ENCODE measurements at places on chromosomes 6 and 20.

GRCh38 chr6:10554826-10555225 is 33.7 kb downstream of the GCNT2 start:
- no peak for DNase-seq

DNA sequence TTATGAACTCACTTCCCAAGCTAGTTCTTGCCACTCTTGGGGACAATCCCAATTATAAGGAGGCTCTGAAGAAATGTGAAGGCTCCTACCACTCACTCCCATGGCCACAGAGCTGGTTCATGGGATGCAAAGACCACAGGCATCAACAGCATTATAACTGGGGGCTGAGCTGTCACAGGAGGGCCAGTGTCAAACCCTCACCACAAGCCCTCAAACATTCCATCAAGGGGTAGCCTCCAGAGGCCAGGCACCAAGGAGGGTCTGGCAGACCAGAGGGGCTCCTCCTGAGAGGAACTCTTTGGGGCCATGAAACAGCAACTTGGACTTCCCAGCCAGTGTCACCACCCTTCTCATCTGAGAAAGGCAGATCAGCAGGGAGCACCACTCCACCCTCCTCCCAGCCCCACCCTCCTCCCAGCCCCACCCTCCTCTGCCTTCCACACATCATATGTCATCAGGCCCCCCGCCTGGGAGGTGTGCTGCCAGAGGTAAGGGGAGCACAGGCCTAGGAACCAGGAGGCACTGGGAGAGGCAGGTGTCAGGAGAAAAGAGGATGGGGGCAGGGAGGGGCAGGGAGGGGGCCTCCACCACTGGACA is 1.2 kb upstream of the TSPO2 start:
- DNase-seq: no peak

DNA sequence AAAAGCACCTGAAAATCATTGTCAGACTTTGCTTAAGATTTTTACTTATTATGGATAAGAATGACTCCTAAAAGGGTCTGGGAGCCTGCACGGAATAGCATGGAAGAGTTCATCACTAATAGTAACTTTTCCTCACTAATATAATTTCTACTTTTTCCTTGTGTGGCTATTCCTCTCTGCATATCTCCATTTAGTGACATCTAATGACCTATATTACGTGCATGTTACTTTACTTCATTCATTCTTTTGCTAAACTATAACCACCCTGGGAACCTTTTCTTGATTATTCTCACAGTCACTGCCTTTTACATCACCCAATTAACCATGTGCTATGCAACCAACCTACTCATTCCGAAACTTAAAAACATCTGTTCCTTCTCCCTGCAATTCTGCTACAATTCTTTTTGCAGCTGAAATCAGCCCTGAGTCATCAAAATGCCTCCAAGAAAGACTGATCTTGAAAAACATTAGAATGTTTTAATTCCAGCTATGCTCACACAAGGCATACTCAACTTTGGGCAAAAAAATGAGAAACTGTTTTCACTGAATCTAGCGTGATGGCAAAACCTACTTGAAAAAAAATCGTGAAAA is 313.3 kb downstream of the RNGTT start:
- DNase-seq: no peak

- no peak for DNase-seq
Measured at GRCh38 chr6:134186355-134186754, 131.6 kb downstream of the SGK1 start.

GRCh38 chr20:31260326-31260932 is 3.0 kb downstream of the DEFB115 start:
- no peak for DNase-seq

GRCh38 chr20:10672624-10673127 is 1.1 kb downstream of the JAG1 start:
- DNase-seq: no peak

DNA sequence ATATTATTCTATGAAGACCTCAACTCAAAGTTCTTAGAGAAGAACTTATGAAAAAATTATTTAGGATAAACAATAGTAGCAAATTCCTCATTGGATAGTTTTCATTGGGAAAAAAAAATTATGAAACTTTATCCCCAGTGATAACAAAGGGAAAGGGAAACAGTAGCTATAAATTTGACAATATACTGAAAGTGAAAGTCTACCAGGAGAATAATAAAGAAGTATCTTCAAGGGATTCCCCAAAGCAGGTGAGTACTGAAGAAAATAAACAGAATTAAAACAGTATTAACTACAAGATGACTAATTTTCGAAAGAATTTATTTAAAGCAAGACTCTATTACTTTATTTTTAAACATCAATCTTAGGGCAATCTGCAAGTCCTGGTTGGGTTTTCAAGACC is 56.4 kb downstream of the REPS1 start:
- no peak for DNase-seq

- no peak for DNase-seq
Measured at GRCh38 chr20:60040471-60041162, 82.4 kb downstream of the CDH26 start.

GRCh38 chr20:22954661-22955060 is 80.5 kb upstream of the SSTR4 start:
- no peak for DNase-seq

DNA sequence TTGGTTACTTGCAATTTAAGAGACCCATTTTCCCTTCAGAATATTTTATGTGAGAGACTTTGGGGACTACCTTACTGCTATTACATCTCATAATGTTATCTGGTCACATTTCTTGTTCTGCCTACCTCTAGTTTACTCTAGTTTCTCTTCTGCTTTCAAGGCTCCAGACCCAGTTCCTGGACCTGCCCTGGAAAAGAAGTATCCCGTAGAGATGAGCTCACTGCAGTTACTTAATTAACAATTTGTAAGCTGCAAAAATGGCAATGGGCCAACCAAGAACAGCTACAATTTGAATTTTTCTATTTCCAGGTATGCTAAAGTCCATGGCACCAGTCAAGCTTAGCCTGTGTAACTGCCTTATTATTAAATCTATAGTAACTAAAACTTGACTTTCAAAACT is 25.0 kb downstream of the TAB2 start:
- DNase-seq: no peak

- DNase-seq: no peak
Measured at GRCh38 chr6:146884728-146885127, 286.0 kb downstream of the ADGB start.

DNA sequence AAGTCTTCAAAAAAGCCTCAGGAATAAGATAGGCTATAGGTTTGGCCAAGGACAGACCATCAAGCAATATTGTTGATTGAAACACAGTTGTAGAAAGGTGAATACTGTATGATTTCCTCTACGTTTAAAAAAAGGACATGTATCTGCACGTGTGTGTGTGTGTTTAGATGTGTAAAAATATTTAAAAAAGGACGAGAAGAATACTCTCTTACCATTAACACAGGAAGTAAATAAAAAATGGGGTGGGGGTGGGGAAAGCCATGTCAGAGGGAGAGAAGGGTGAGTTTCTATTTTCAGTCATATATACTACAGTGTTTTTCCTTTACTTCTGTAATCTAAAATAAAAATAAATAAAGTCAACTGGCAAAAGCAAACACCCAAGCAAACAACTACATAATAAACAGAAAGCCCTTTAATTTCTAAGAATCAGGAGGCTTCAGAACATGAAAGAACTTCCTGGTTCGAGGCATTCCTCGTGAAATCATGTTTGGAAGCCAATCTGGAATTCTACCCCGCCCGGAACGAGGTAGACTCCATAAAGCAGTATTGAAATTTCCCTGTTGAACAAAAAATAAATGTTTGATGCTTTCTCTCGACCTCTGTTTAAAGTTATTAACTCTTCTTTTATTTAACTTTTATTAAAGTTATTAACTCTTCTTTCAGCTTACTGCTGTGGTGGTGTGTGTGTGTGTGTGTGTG is 158.1 kb upstream of the ZNF217 start:
- no peak for DNase-seq

GRCh38 chr6:19547507-19547906 is 289.7 kb upstream of the ID4 start:
- no peak for DNase-seq

DNA sequence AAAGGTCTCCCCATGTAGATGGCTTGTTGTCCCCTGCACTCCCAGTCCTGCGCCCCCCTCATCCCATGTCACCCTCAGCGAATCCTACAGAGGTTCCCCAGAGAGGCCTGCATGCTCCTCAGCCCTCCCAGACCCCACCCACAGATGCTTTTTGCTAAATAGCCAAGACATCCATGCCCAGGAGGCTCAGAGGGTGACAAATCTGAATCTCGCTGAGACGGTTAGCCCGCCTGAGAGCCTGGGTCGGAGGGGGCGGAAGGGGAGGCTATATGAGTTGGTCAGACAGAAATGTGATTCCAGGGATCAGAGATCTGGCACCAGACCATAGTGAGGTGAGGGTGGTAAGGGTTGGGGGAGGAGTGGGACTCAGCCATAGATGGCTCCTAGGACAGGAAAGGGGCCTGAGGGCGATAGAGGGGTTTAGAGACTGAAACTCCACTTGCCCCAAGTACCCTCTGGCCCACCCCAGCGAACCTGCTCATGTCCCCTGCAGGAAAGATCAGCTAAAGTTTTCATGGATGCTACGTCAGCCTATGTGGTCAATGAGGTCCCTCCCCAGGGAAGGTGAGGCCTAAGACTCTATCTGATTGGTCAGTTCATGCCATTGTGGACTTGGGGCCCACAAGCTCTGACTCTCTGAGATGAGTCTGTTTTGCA is 33.2 kb downstream of the TFEB start:
- no peak for DNase-seq

- no peak for DNase-seq
Measured at GRCh38 chr6:112441607-112442006, 94.5 kb downstream of the RFPL4B start.

- DNase-seq: no peak
Measured at GRCh38 chr20:58228484-58229197, at the start of gene ANKRD60. ANKRD60 (minus strand) TSS chr20:58228653; CDS start chr20:58228653, 0 bp downstream.

GRCh38 chr20:49272654-49273053 is 5.2 kb downstream of the ZNFX1 start:
- no peak for DNase-seq

GRCh38 chr6:163173741-163174140 is 240.8 kb upstream of the QKI start:
- no peak for DNase-seq

- DNase-seq: no peak
Measured at GRCh38 chr6:79246891-79247290, 12.4 kb upstream of the HMGN3 start.

DNA sequence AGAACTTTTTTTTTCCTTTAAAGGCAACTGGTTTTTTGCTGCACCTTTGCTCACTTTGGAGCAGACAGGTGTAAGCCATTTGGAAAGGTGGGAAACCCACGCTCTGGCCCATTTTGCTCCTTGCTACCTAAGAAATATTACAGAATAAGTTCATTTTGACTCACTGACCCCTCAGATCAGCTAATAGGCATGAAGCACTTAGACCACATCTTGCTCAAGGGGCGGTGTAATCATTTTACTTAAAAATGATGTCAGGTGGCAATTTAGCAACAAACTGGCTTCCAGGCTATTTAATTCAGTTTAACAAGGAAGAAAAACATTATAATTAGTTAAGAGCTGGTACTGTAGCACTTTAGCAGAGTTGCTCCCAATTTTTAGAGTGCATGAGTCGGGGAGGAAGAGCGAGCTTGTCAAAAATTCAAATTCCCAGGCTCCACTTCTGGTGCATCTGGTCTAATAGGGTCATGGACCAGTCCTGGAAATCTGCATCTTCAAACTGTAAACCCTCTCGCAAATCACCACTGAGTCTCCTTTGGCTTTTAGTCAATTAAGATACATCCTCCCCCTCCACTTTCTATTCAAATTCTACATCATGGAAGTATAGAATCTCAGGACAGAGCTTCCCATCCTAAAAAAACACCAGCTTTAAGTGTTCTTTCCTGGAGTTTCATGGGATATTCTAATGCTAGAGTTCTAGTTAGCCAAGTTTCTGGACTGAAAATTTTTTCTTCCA is 38.2 kb downstream of the JAG1 start:
- DNase-seq: no peak

DNA sequence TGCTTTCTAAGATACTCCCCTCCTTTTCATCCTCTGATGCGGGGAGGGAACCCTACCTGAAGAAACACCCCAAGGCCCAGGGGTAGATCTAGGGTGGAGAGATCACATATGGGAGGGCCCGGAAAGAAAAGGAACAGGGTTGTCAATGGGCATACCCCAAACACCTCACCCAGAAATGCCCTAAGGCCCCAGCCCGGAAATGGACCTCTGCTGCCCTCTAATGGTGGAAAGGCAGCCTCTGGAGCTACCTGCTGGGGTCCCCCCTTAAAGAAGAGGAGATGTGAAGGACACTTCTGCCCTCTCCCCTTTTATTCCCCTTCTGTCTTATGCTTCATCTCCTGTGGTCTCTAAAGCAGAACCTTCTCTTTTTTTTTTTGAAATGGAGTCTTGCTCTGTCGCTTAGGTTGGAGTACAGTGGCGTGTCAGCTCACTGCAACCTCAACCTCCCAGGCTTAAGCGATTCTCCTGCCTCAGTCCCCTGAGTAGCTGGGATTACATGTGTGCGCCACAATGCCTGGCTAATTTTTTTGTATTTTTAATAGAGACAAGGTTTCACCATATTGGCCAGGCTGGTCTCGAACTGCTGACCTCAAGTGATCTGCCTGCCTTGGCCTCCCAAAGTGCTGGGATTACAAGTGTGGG is 458 bp upstream of the ARMC12 start:
- no peak for DNase-seq

DNA sequence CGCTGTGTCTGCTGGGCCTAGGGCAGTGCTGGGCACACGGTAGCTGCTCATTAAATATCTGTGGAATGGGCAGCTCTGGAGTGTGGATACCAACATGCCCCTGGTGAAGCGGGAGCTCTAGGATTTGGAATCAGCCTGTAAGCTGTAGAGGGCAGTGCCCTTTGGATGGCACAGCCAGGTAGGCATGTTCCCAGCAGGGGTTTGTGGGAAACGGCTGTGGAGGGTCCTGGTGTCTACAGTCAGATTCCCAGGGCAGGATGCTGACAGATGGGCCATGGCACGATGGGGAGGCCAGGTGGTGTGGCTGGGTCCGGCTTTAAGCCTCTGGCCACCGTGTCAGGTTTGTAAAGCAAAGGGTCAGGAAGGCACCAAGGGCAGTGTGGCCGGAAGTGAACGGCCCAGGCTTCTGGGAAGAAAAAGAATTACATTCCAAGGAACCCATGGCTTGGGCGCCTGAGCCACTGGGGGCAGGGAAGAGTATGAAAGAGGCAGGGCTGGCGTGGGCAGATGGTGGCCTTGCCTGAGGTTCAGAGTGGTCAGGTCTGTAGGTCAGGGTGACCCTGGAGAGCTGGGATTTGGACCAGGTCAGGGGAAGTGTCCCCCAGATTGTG is 44.8 kb downstream of the UBE2V1 start:
- no peak for DNase-seq

- DNase-seq: no peak
Measured at GRCh38 chr6:130893277-130893676, 66.1 kb downstream of the SMLR1 start.

GRCh38 chr6:21754891-21755290 is 161.3 kb downstream of the SOX4 start:
- no peak for DNase-seq

- DNase-seq: no peak
Measured at GRCh38 chr6:138652824-138653223, 120.7 kb upstream of the CCDC28A start.
